D721Med (cell line): ENCODE measurements at places on chromosomes 7 and 10.

DNA sequence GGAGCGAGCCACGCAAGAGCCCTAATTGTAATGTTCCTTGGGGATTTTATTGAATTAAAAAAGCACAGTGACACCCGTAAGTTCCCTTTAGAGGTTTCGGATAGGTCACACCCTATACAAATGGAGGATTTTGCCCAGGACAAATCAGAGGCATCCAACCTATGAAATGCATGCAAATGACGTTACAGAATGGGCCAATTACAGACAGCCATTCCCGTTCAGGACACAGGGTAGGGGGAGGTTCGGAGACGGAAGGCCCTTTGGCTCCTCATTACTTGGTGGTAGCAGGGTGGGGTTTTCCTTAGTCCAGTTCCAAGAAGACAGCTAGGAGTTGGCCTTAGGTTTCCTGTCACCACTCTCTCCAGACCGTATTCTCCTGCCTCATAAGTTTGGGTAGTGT is 754.1 kb downstream of the IPMK start:
- DNase-seq: no peak

DNA sequence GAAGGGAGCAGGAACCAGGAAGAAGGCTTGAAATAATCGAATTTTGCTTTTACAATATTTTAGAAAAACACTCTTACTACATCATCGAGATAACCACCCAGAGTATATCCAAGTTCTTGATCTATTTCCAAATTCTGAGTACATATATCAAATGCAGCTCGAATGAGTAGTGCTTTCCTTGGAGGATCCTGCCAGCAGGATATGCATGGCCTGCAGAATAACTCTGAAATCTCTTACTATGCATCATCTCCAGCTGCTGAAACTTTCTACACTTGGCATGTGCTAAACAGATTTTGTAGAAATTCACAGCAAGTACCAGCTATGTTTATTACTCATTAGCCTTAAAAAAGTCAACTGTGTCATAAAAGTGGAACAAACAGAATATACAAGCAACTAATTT is 44.0 kb upstream of the ANK3 start:
- DNase-seq: no peak

DNA sequence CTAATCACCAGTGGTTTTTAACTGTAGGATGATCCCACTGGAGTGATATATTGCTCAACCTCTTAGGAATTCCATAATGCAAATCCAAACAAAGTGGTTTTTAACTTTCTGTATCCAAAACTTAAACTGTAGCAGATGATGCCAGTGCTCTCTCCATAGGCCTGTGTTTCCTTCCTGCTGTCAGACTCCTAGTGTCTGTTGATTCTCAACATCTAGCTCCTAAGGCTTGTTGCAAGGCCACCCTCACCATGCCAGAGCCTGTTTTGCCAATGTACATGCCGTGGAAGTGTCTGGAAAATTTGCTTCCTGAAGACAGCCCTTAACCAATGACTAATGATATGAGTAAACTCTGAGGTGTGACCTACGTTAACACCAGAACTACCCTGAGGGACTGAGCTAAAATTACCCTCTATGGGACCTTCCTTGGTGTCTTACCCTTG is 39.3 kb downstream of the C1GALT1 start:
- DNase-seq: no peak

GRCh38 chr7:127769696-127770400 is 117.9 kb downstream of the SND1 start:
- no peak for DNase-seq

DNA sequence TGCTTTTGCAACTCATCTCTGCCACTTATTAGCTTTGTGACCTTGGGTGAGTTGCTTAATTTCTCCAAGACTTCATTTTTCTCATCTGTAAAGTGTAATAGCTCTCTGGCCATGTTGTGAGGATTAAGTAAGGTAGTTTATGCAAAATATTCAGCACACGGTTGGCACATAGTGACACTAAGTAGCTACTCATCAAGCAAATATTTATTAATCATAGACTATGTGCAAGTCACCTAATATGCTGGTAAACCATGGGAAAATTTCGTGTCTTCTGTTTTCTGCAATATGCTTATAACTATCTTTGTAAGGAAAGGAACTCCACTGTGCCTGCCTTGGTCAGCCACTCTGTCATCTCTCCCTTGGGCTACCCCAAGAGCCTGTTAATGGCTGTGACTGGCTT is 50.3 kb upstream of the EGR2 start:
- DNase-seq: no peak

GRCh38 chr10:69951658-69952057 is 101.0 kb upstream of the MACROH2A2 start:
- no peak for DNase-seq

DNA sequence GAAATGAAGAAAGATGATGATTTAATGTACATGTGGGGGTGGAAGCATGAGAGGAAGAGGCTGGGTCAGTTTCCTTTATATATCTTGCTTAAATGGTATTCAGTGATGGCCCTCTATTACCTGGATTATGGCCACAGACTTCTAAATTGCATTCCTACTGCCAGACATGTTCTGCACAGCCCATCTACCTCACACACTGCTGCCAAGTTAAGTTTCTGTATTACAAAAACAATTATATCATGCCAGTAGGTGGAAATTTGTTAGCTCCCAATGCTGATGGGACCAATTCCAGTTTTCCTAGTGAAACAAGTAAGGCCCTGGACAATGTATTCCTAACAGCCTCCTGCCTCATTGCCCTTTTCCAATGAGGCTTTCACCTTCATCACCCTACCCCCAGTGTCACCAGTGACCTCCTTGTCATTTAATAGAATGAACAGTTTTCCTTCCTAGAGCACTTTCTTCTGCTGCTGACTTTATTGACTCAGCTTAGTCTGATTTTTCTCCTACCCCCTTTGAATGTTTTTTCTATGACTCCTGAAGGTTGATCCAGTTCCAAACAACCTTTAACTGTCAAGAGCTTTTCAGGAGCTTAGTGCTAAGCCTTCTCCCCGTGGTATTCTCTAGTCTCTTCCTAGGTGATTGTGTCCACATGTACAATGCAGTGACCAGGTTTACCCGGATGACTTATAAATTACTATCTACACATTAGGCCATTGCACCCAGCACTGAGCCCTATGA is 316.6 kb upstream of the ANKRD30A start:
- no peak for DNase-seq

- no peak for DNase-seq
Measured at GRCh38 chr10:48481385-48481784, 123.5 kb downstream of the ARHGAP22 start.

- no peak for DNase-seq
Measured at GRCh38 chr7:155032978-155033377, 30.1 kb upstream of the PAXIP1 start.

DNA sequence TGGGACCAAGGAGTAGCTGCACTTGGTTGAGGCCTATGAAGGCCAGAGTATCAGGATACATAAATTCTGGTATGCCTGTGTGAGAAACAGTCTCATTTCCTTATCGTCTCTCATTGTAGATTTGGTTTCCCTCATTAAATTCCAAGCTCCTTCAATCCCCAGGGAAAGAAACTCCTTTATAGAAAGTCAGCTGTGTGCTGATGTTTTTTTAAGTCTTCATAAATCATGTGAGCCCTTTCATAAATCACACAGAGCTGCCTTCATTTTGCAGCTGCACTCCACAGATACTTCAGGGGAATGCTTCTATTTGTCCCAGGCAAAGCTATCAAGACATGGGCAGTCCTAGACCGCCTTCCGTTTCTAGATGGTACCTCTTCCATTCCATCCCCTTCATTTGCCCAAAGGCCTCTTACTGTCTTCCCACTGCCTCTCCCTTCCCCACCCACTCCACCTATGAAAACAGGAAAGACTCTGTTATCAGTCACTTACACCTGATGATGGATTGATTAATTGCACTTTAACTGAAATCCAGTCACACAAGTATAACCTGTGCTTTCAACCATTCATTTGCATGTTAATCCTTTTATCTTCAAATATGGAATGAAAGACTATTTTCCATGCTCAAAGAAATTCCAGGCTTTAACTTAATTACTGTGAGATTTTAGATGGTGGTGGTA is 290.2 kb downstream of the C7orf25 start:
- DNase-seq: no peak

GRCh38 chr10:117666166-117666565 is 123.6 kb downstream of the EMX2 start:
- no peak for DNase-seq

GRCh38 chr10:8051851-8052257 is 2.6 kb upstream of the GATA3 start:
- no peak for DNase-seq

GRCh38 chr10:69477968-69478597 is 26.8 kb downstream of the TSPAN15 start:
- DNase-seq: no peak

- DNase-seq: no peak
Measured at GRCh38 chr7:102991077-102991539, 78.3 kb downstream of the LRRC17 start.

GRCh38 chr7:17623546-17624185 is 316.6 kb downstream of the SNX13 start:
- no peak for DNase-seq

- DNase-seq: no peak
Measured at GRCh38 chr7:144991041-144991440, 155.2 kb upstream of the TPK1 start.

DNA sequence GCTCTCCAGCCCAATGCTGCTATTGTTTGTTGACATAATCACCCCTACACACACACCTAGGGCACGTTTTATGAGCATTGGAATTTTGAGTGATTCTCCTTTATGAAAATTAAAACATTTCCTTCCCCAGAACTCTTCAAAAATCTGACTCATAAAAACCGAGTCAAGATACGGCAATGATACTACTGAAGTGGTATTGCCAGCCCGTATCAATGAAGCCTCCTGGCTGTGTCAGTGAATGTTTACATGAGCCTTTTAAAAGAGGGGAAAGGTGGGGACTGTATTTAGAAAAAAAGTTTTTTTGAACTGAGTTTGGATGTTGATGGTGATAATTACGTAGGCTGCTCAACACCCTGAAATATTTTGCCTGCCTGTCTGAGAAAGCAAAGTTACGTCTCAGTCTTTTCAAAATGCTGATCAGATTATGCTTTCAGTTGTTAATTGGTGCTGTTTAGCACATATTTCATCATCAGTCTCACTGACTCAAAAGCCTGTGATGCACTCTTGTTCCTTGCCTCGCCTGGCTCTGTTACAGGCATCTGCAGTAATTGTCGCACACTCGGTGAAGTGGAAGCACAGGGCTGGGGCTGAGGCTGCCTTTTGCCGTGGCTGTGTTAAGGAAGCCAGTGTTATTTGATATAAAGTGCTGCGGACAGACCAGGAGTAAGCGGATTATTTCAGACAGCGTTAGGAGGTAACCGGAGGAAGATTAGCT is 157.4 kb upstream of the TCF7L2 start:
- no peak for DNase-seq

- no peak for DNase-seq
Measured at GRCh38 chr10:51340845-51341610, 266.7 kb downstream of the PRKG1 start.

- no peak for DNase-seq
Measured at GRCh38 chr7:130958846-130959245, 224.8 kb upstream of the KLF14 start.

- DNase-seq: no peak
Measured at GRCh38 chr7:91007371-91007770, 256.9 kb upstream of the FZD1 start.

DNA sequence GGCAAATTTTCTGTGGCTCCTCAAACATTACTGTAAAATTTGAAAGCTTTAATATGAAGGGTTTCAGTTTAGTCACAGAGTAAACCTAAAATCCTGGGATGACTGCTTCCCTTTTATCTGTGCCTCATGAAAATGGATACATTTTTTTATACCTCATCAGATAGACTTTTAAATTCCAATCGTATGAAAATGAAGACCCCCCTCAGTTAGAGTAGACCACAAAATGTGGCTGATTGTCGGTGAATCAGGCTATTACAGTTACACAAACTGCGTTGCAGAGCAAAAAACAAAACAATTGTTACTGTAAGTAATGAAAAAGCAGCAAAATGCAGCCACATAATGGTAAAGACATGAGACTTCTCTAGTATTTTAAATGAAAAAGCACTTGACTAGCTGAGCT is 296.2 kb downstream of the CNTNAP2 start:
- DNase-seq: no peak

GRCh38 chr10:113987805-113988204 is 55.9 kb upstream of the ADRB1 start:
- DNase-seq: no peak

GRCh38 chr10:71150796-71151195 is 61.6 kb upstream of the UNC5B start:
- DNase-seq: no peak

DNA sequence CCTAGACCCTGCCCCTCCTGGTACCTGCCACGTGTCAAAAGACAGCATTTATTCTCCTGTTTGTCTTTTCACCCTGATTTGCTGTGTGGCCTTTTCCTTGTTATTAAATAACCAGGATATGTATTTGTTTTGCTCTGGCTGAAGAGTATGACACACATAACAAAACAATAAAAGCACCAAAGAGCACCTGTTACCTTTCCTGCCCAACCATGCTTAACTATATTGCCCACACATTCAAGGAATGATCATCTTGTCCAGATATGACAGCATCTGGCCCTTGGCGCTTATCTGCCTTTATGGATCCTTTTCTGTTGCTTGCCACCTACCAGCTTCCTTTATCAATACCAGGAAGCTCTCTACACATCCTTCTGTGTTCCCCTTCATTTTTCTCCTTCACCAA is 357.7 kb downstream of the FGFR2 start:
- no peak for DNase-seq
